ENCODE measurements at places on chromosomes 16 and 17.

- no peak for DNase-seq
These were observed 52.3 kb downstream of the PRMT7 start for GRCh38 chr16:68362947-68363657.

DNA sequence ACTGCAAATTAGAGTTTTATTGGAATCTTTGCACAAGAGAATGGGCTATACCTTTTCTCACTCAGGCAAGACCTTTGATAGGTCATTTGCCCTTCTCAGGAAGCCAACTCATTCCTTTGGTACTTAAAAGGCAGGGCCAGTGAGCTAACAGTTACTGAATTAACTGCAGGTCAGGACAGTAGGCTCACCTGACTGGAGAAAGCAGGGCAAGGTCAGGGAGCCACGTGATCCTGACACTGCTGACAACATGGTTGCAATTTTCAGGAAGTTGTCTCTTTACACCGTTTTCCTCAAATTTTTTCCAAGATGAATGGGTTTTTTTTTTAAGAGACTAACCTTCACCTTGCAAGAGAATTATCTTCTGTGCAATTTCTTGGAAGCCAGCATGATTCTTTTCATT lies 21.1 kb downstream of the CPSF4L start:
- DNase-seq, result no peak

GRCh38 chr16:7397901-7398300 lies 65.3 kb downstream of the RBFOX1 start:
- no peak for DNase-seq

DNA sequence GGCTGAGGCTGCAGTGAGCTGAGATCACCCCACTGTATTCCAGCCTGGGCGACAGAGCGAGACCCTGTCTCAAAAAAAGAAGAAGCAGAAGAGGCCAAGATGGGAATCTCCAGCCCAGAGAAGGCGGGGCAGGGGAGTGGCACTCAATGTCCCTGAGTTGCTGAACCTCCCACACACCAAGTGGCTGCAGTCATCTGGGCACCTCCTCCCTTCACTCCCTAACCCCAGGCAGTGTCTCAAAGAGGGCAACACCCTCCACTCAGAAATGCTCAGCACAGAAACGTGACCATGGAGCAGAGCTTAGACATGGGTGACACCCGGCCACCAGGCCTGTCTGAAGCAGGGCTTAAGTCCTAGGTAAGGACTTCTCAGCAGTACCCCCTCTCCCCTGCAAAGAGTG lies 36.3 kb upstream of the BCAR1 start:
- no peak for DNase-seq

GRCh38 chr16:5073279-5073629 lies 1.6 kb downstream of the ALG1 start:
- DNase-seq, result peak; percentile 54

GRCh38 chr16:85613604-85614337 lies 649 bp downstream of the GSE1 start:
- peak; percentile 22 for DNase-seq

DNA sequence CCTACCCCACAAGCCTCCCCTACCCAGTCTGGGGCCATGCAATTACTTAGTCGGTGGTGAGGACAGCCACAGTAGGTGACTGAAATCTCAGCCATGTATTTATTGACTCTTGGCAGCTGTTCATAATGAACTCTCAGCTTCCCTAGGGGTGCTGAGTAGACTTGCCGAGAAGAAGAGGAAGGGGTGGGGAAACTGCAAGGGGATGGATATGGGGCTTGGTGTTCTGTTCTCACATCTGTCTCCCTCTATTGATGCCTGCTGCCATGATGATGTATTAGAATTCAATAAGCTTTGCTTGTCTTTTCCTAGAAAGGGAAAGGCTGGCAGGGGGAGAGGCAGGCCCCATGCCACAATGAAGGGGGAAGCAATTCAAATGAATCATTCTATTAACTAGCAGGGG lies 112.9 kb downstream of the GP2 start:
- no peak for DNase-seq

GRCh38 chr16:83315271-83315670 lies 492.5 kb upstream of the HSBP1 start:
- DNase-seq, result no peak

- no peak for DNase-seq
These were observed 548 bp upstream of the KRTAP4-11 start for GRCh38 chr17:41118721-41119120.

DNA sequence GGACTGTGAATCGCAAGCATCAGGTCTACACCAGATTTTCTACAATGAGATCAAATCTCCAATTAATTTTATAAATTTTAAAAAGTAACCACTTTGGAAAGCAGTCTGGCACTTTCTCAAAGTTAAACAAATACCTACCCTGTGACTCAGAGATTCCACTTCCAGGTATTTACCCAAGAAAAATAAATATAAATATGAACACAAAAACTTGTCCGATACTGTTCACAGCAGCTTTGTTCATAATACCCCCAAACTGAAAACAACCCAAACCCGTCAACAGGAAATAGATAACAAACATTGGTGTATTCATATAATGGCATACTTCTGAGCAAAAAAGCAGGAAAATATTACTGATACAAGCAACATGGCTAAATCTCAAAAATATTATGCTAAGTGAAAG lies 12.1 kb downstream of the ZDHHC7 start:
- peak; percentile 49 for DNase-seq
